Sigmoid colon (tissue), 7 donors: ENCODE measurements at places on chromosomes 4 and X.

DNA sequence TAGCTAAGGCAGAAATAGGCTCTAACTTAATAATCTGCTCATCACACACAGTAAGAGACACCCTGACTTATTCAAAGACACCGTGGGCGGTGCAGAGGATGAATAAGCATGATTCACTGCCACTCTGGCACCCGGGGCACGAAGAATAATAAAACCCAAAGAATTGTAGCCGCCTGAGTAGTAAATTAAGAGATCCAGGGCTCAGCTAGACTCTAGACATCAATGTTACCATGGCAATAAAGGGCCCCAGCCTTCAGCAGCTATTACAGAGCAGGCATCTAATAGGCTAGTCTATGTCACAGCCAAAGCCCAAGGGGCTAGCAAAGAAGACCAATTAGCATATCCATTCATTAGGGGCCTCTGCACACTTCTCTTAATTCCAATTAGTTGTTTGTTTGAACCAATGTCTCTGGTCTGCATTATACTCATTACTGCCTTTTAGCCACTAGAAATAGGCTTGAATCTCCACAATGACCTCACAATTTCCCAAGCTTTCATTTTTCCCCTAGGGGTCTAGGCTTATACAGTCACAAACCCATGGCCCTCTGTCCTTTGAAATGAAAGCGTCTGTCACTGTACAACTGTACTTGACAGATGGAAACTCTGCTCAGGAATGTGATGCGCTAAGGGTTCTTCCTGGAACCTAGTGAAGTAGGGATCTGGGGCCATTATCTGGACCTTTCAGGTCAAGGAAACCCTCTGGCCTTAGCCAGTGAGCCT lies 3.0 kb upstream of the ATP1B4 start:
- no peak for DNase-seq

DNA sequence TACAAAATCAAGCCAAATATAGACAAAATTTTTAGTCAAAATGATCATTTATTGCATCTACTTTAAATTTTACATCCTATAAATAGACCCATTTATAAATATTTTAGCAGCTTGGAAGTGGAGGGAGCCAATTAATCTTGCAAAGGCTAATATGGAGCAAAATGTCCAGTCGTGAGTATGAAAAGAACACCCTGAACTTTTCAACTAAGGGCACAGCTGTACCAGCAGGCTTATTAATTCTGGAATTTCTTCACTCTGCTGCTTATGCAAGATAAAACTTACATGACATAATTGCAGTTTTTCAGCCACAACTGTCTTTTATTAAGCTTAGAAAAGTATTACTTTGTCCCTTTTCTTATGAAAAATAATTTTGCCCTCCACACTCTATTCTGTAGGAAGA lies 22.9 kb upstream of the USP53 start:
- no peak for DNase-seq

DNA sequence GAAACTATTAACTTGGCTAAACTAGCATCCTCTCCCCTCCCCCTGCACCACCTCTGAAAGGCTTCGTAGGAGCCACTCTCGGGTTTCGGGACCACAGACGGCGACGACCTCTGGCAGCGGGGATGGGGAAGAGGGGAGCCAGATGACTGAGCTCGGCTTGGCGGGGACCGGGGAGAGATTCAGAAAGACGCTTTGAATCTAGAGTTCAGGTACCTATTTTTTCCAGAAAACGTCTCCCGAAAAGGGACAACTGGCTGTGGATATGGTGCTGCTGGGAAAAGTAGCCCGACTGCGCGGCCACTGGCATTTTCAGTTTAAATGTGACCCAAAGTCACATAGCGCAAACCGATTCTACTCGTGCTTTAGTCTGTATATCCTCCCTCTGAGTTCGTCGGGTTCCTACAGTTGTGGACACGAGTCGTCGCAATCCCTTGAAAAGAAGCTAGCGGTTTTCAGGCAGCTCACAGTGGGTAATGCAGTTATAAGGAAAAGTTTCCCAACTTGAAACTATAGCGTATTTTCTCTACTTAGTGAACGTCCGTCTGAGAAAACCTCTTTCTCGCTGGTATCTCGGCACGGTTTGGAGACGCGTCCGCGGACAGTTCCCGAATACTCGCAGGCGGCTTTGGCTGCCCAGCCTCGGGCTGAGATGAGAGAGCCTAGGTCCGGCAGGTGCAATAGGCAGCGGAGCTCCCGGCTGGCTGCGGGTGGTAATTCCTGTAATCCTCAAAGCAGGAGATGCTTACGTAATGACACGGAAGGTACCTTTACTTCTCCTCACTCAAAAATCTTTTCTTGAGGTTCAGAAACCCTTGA lies 1.3 kb downstream of the PARM1 start:
- no peak for DNase-seq

DNA sequence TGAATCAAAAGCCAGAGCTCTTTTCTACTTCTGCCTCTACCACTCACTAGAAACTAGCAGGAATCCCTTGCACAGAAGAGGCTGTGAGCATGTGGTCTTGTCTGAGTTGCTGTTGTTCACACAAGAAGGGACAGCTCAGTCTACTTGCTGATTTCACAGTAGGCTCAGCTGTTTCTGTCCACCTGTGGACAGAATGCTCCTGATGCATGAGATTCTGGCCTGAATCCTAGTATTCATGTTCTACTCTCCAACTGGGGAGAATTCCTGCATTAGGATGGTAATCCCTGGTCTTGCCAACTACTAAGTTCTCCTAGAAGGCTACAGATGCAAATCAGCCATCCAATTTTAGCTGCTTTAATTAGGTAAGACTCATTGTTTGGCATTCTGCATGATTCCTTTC lies 112.8 kb downstream of the PPA2 start:
- no peak for DNase-seq

GRCh38 chrX:53281321-53281822 lies at the start of gene IQSEC2:
IQSEC2 (minus strand) TSS chrX:53281584.
- DNase-seq, result peak; percentile 96

DNA sequence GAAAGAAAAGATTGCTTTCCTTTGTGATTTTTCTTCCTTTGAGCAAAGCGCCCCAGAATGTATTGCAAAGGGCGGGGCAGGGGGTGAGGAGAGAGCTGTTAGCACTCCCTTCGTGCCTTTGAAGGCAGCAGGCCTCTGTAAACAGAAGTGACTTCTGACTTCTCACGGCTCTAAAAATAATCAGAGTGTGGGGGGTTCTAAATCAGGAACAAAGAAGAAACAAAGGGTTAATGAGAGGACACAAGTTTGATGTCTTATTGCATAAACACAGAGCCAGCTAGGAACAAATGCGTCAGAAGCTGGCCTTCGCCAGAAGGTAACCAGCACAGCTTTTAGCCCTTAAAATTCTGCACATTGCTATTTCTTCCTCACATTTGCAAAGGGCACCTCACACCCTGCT lies 626.2 kb downstream of the MID1IP1 start:
- no peak for DNase-seq
